Daoy (cell line): ENCODE measurements at places on chromosomes 1 and 21. TPM values are rescaled to one million over a fixed set of nuclear protein-coding genes. Genes with fewer than 3 reads are reported as not detected.

- no peak for DNase-seq
These were observed 70.1 kb downstream of the HSPA13 start for GRCh38 chr21:14312871-14313270.

Gene FCRL5
- total RNA-seq: not detected in 2 replicates

GRCh38 chr1:67634396-67634935, 50.5 kb upstream of the GADD45A start:
- DNase-seq: no peak

GRCh38 chr1:40582116-40582515, 50.7 kb downstream of the ZNF684 start:
- DNase-seq: no peak

DNA sequence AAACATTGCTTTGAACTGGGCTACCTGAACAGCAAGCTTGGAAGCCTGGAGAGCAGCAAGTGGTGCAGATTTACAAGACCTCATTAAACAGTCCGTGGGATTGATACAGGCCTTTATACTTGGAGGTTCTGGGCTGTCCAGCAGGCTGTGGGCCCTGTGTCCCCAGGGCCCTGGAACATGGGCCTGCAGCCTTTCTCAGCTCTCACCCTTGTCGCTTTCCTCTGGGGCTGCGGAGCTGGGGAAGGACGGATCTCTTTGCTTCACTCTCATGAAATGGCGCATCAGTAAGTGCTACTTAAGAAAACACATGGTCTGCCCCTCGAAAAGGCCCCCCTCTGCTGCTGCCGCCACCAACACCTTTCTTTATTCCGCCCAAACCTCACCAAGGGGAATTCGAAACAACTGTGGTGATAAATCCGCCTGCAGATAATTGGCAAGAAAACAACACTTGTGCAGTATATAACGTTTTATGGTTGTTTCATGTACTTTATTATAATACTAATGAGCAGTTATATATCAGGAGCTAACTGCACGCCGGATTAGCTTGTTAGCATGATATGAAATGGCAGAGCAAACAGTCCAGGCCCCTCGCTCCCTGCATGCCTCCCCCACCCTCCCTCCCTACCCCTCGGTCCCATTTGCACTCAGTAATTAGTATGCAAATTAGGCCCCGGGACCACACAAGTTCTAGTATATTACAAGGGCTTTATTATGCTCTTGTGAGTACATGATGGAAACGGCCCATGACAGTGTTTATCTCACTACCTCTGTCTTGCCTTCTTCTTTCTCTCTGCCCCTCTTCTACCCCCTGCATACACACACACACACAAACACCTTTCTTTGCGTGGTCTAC, 131.5 kb downstream of the RNF220 start:
- DNase-seq: no peak

- DNase-seq: no peak
These were observed 35.4 kb upstream of the ENAH start for GRCh38 chr1:225688345-225688744.

GRCh38 chr1:59528471-59528870, 231.6 kb downstream of the FGGY start:
- DNase-seq: no peak

GRCh38 chr1:232853994-232854797, 49.0 kb downstream of the MAP10 start:
- DNase-seq: peak; percentile 94

GRCh38 chr1:206779638-206780037, 7.3 kb upstream of the IL10 start:
- no peak for DNase-seq

GRCh38 chr1:14788080-14788479, 189.6 kb downstream of the KAZN start:
- DNase-seq: no peak

Gene THEM5
- not detected in 2 replicates for total RNA-seq

GRCh38 chr1:201608635-201609395, 69.9 kb downstream of the NAV1 start:
- DNase-seq: peak; percentile 62

Gene TNFRSF18
- total RNA-seq: 0.89 and 1.9 TPM in 2 replicates

GRCh38 chr1:221777431-221778072, 35.7 kb upstream of the DUSP10 start:
- DNase-seq: peak; percentile 15

GRCh38 chr1:29851691-29852090, 615.4 kb downstream of the PTPRU start:
- DNase-seq: no peak

DNA sequence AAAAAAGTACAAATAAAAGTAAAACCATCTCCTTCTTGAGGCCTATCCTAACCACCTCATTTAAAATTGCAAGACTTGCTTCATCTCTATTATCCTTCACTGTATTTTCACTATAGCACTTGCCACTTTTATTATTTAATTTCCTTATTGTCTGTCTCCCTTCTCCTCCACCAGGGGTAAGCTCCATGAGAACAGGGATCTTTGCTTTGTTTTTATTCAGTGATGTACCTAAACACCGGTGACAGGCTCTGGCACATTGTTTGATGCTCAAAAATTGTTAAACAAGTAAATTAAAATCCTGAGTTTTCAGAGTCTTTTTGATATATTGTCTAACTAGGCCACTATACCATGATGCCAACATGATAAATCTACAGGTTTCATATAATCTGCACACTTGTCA, 17.2 kb upstream of the SPEN start:
- no peak for DNase-seq

Gene TLCD4
- total RNA-seq: 5.7 and 7.6 TPM in 2 replicates

- DNase-seq: no peak
These were observed 126.2 kb downstream of the GRIK3 start for GRCh38 chr1:36908096-36908495.

Gene PANK4
- total RNA-seq: 18.6 and 44.7 TPM in 2 replicates

GRCh38 chr21:21750124-21750825, 752.1 kb downstream of the NCAM2 start:
- no peak for DNase-seq

Gene LCE6A
- total RNA-seq: not detected in 2 replicates

DNA sequence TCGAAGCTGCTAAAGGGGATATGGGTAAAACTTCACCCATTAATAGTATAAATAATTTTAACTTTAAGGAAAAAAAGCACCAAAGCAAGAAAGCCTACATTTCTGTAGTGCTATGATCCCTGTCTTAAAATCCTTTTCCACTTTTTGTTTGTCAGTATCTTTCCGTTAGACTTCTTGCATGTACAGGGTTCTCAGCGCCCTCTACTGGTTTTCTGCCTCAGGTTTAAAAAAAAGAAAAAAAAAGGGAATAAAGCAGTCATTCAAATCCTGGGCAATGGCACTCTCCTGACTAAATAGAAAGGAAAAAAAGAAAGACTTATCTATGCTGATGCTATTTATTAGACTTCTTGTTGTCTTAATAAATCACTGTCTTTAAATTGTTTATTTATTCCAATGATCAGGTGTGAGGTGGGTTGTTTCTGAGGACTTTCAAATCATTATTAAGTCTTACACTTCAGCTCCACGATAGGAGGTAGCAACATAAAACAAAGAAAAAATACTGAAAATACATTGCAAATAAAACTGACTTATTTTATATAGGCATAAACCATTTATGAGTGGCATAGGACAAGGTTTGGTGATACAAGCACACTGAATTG, 475.4 kb upstream of the NR5A2 start:
- peak; percentile 56 for DNase-seq

Gene TP73
- total RNA-seq: 0.89 and 2.5 TPM in 2 replicates
